ENCODE measurements at places on chromosomes 11 and 22.

DNA sequence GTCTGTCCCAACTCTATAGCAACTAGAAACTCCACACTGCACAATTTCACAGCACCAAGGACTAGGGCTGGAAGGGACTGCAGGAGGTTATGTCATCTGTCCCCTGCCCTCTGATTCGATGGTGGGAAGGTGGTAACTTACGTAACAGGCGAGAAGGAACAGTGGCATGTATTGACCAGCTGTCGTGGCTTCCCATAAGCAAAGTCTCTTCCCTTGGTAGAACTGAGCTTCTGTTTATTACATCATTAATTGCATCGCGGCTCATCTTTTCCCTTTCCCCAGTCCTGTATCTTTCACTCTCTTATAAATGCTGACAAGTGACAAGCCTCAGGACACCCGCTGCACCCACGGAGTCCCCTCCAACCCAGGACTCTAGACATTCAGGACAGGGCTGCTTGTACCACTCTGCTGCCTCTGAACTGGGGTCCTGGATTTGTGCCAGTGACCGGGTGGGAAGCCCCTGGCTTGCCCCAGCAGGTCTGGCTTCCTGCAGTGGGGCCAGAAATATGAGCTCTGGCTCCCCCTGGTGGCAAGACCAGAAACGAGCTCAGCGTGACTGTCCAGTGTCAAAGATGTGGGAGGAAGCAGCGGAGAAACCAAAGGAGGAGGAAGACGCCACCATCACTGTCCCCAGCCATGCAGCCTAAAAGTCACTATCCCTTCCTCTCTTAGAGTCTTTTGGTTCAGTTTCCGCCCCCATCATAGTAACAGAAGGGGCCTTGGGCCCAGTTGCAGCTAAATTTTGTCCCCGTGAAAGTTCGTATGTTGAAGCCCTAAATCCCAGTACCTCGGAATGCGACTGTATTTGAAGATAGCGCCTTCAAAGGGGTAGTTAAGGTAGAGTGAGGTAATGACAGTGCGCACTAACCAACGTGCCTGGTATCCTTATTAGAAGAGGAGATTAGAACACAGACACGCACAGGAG is 84.5 kb downstream of the ISX start:
- DNase-seq: peak; percentile 47

- DNase-seq: no peak
Observed at GRCh38 chr11:13287681-13288080, 10.1 kb downstream of the BMAL1 start.

GRCh38 chr22:19921544-19922081 is 20.0 kb upstream of the COMT start:
- DNase-seq: no peak

DNA sequence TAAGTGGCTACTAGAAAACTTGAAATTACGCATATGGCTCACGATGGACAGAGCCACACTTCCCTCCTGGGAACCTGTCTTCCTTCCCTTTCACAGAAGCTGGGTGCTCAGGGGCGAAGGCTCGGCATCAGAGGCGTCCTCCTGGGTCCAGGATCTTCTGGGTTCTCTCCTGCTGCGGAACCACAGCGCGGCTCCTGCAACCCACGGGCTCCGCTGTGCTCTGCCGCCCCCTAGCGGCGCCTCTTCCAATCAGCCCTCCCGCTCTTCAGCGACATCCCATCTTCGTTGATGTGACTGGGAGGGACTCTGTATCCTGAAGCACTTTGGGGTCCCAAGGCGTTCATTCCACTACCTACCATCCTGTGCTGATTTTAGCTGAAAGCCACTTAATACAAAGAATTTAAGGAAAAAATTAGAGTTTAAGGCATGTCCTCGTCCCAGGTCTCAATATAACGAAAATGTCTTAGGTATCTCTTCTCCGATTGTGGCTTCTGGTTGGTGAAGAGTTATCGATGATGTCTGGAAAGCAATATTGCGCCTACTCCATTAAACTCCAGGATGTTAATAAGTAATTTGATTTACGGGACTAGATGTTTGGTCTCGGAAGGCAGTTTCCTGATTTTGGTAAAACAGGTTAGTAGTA is 14.8 kb upstream of the RPS3 start:
- DNase-seq: peak; percentile 56

DNA sequence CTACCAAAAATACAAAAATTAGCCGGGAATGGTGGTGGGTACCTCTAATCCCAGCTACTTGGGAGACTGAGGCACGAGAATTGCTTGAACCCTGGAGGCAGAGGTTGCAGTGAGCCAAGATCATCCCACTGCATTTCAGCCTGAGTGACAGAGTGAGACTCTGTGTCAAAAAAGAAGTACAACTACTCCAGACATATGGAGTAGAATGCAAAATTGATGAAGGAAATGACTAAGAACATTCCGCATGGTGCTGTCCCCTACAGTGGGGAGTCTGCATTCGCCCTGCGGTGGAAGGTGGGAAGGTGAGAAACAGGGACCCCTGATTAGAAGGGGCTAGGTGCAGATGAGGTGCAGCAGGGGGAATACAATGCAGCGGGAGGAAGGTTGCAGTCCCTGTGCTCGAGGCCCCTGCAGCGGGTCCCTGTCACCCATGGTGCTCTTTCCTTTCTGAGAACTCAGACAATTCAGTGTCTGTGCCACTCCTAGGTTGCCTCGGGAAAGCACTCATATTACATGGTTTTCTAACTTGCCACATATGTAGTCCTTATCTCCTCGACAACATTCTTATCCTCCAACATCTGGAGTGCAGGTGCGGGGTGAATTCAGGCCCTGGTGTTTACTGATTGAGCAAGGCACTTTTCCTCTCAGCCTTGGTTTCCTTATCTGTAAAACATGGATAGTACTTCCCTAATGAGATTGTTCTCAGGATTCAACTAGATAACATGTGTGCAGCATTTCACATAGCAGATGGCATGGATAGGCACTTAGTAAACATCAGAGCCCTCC is 5.2 kb downstream of the POLD4 start:
- no peak for DNase-seq

DNA sequence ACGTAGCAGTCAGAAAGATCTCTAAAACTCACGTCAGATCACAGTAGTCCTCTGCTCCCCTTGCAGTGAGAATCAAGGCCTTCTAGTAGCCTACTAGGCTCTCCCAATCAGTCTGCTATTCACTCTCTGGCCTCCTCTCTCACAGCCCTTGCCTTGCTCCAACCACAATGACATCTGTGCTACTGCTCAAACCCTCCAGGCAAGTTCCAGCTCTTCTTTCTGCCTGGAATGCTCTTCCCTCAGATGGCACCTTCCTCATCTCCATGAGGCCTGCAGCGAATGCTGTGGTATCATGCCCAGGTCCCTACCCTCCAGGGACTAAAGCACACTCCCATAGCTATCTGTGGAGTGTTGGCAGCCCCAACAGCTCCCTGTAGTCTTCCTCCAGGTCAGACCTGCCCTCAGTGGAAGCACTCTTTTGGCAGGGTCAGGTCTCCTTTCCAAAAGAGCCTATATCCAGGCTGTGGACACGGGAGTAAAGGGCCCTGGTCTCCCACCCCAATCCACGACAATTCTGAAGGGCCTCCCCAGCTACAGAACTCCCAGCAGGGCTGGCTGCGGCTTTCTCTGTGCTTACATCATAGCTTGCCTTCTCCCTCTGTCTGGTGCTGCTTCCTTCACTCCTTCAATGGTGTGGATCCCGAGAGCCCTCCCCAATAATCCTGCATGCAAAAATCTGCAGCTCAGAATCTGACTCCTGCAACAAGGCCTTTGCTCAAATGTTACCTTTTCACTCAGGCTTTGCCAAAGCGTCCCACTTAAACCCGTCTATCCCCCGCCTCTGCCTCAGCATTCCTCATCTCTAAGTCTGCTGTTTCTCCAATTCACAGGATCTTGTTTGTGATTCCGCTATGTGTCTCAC is 8.9 kb downstream of the HIRA start:
- DNase-seq: no peak

GRCh38 chr22:41380993-41381328 is 781 bp upstream of the TEF start:
- no peak for DNase-seq

GRCh38 chr11:116360221-116360941 is 412.4 kb downstream of the BUD13 start:
- no peak for DNase-seq

- DNase-seq: no peak
Observed at GRCh38 chr11:57639321-57640067, 10.2 kb downstream of the YPEL4 start.

DNA sequence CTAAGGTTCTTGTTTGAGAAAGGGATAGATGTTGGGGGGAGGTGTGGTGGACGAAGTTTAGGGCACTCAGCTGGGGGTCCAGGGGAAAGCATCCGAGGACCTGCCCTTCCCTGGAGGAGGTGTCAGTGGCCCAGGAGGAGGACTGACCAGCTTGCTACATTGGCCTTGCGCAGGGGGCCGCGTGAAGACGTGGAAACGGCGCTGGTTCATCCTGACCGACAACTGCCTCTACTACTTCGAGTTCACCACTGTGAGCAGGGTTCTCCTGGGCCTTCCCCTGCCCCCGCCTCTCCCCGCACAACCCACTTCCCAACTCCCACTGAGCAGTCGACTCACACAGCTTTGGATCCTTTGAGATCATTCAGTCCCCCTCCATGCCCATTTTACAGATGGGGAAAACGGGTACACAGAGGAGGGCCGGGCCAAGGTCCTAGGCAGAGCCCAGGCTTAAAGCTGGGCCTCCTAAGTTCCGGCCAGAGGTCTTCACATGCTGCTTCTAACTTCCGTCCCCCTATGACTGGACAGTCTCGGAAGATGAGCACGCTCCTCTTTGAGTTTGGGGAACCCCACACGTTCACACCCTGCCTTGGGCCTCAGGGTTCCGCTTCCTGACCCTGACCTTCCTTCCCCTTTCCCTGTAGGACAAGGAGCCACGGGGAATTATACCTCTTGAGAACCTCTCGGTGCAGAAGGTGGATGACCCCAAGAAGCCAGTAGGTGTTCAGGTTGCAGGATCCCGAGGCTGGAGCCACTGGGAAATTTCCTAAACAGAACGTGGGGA is 28.7 kb downstream of the CYTH4 start:
- no peak for DNase-seq

DNA sequence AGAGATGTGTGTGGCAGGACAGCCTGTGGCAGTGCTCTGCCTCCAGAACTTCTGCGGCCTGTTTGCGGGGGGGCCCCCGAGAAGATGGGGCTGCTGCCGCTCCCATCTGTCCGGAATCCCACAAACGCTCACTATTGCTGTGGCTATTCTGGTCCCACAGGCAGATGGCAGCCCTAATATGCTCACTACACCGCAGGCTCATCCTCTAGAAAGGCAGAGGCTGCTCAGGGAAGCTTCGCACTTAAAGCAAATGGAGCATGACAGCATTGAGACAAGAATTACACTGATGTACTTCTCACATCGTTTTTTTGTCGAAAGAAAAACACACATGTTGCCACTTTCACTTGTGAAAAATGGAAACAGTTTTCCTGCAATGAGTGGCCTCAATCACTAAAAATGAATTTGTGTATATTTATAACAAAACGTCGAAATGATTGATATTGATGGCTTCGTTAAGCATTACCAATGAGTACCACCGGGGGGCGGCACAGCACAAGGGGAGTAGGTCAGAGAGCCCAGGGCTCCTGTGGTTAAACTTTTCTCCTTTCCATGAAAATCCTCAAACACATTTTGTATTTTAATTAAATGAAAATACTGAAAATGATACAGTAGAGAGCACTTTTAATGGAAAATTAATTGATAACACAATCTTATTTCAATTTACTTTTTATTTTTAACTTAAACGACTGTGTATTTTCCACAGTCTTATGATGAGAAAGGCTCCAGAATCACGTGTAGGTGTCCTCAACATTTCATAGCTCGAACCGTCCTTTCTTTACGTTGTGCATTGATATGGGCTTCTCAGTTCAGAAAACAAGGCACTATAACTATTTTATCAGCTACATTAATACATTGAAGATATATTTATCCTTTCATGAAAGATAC is 69.1 kb downstream of the CTTN start:
- DNase-seq: peak; percentile 26
